ENCODE measurements at places on chromosomes 11 and 22.

- no peaks in the 10 kb centered on the region for H3K36me3 ChIP-seq
- no peaks in the 10 kb centered on the region for H3K27me3 ChIP-seq
- H3K4me3 ChIP-seq: no peak overlapping the region
- peaks cover 55% of the 10 kb centered on the region for H3K4me1 ChIP-seq
- no peak for DNase-seq
Measured at GRCh38 chr11:30876663-30877396, 290.7 kb upstream of the MPPED2 start.

DNA sequence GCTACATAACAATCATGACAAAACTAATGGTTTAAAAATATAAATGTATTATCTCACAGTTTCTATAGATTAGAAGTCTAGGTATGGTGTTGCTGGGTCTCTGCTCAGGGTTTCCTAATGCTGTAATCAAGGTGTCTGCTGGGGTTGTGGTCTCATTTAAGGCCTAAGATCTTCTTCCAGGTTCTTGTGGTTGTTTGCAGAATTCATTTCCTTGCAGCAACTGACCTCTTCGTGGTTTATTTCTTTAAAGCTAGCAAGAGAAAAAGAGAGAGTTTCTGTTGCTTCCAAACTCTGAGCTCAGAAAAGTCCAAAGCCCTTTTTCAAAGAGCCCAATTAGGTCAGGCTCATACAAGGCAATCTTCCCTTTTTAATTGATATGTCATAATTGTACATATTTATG is 452.7 kb upstream of the CCDC179 start:
- peaks cover 13% of the 10 kb centered on the region for H3K4me1 ChIP-seq
- no peaks in the 10 kb centered on the region for H3K27me3 ChIP-seq
- no peak for DNase-seq
- H3K27ac ChIP-seq: no peak overlapping the region
- H3K36me3 ChIP-seq: no peaks in the 10 kb centered on the region

- peak overlapping the region; percentile 65 for H3K4me3 ChIP-seq
- peaks cover 31% of the 10 kb centered on the region for H3K4me1 ChIP-seq
- no peak for DNase-seq
- no peak overlapping the region for H3K27ac ChIP-seq
- H3K36me3 ChIP-seq: no peaks in the 10 kb centered on the region
Measured at GRCh38 chr22:50531546-50531961, 1.7 kb upstream of the TYMP start.

- H3K4me1 ChIP-seq: peaks cover 22% of the 10 kb centered on the region
- H3K36me3 ChIP-seq: peaks cover 24% of the 10 kb centered on the region
- H3K4me3 ChIP-seq: no peak overlapping the region
- DNase-seq: no peak
- H3K27me3 ChIP-seq: no peaks in the 10 kb centered on the region
Measured at GRCh38 chr22:40553014-40553554, 83.4 kb downstream of the MRTFA start.

GRCh38 chr11:16898274-16898985 is 115.8 kb downstream of the PLEKHA7 start:
- H3K4me1 ChIP-seq: peaks cover 8% of the 10 kb centered on the region
- H3K4me3 ChIP-seq: no peak overlapping the region
- no peaks in the 10 kb centered on the region for H3K36me3 ChIP-seq

- no peaks in the 10 kb centered on the region for H3K4me1 ChIP-seq
- H3K4me3 ChIP-seq: no peak overlapping the region
- DNase-seq: no peak
- peaks cover 58% of the 10 kb centered on the region for H3K27me3 ChIP-seq
Measured at GRCh38 chr11:72605973-72606747, 68.1 kb downstream of the PDE2A start.

DNA sequence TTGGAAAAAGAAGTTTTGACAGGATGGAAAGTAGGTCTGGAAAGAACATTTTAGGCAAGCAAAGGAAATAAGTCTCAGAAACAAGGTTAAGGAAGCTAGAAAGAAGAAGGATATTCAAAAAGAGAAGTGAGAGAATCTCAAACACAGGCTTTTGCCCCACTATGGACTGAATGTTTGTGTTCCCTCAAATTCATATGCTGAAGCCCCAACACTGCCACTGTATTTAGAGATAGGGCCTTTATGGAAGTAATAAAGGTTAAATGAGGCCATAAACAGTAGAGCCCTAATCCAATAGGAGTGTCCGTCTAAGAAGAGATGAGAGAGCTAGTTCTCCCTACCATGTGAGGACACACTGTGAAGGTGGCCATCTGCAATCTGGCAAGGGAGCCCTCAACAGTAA is 20.6 kb upstream of the RPS13 start:
- H3K36me3 ChIP-seq: peaks cover 34% of the 10 kb centered on the region
- no peaks in the 10 kb centered on the region for H3K4me1 ChIP-seq
- H3K4me3 ChIP-seq: no peak overlapping the region
- no peaks in the 10 kb centered on the region for H3K27me3 ChIP-seq

All from mesothelial cell of epicardium (in vitro differentiated cells).